ELR (cell line): ENCODE measurements at places on chromosomes 6 and 20.

GRCh38 chr20:12055161-12055560 is 137.5 kb downstream of the BTBD3 start:
- no peak for DNase-seq

GRCh38 chr6:141610741-141611140 is 522.0 kb upstream of the GJE1 start:
- DNase-seq = peak; percentile 32

GRCh38 chr20:52434041-52434425 is 242.5 kb upstream of the ZFP64 start:
- no peak for DNase-seq

GRCh38 chr6:145929037-145929633 is 35.0 kb downstream of the SHPRH start:
- peak; percentile 63 for DNase-seq

DNA sequence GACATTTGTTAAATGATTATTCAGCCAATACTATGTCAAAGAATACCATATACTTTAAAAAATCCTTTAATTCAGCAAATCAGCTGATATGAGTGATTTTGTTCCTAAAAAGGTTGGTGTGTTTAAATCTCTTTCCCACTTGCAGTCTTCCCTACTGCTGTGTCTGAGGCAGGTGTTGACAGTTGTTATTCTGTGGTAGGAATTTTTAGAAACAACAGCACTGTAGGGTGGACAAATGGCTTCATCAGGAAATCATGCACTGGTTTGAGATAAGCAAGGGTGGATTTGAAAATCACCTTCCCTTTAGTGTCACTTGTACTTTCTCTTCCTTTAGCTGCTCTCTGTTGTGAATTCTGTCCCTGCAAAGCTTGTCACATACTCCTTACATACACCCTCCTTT is 213.7 kb upstream of the SGK1 start:
- no peak for DNase-seq

DNA sequence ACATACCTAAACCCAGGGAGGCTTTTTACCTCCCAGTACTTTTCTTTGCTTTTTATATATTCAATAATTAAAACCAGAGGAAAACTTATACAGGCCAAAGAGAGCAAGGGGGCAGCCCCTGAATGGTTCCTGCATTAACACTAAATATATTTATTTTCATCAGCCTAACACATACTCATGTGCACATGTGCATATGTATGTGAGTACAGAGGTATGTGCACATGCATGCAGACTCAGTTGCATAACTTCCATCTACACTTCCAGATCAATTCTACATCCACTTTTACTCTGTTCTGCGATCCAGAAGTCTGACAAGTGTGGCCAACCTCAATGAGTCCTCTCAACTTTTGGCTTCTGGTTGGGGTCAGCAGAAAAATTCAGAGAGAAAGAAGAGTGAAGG is 794.2 kb downstream of the DHX35 start:
- no peak for DNase-seq

DNA sequence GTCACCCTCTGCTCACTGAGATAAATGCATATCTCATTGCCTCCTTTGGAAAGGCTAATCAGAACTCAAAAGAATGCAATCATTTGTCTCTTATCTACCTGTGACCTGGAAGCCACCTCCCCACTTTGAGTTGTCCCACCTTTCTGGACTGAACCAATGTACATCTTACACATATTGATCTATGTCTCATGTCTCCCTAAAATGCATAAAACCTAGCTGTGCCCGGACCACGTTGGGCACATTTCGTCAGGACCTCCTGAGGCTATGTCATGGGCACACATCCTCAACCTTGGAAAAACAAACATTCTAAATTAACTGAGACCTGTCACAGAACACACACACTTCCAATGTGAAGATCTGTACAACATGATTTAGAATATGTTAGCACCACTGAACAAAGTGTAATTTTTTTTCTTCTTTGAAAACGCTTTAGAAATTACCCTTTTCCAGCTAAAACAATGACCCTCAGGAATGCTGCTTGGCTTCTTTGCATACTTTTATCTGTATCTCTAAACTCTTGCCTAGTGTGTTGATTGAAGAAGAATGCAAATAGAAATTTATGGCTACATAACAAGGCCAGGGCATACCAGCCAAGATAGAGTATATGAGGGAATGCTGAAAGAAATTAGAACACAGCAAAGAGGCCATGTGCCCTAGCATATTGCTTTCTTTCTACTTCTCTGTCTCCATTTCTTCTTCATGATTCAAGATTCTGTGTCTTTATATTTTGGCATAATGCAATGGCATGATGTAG is 84.6 kb upstream of the DST start:
- DNase-seq = no peak

GRCh38 chr6:62808565-62809293 is 402.5 kb upstream of the FKBP1C start:
- DNase-seq = no peak

GRCh38 chr20:3134151-3134550 is 25.5 kb downstream of the FASTKD5 start:
- no peak for DNase-seq

DNA sequence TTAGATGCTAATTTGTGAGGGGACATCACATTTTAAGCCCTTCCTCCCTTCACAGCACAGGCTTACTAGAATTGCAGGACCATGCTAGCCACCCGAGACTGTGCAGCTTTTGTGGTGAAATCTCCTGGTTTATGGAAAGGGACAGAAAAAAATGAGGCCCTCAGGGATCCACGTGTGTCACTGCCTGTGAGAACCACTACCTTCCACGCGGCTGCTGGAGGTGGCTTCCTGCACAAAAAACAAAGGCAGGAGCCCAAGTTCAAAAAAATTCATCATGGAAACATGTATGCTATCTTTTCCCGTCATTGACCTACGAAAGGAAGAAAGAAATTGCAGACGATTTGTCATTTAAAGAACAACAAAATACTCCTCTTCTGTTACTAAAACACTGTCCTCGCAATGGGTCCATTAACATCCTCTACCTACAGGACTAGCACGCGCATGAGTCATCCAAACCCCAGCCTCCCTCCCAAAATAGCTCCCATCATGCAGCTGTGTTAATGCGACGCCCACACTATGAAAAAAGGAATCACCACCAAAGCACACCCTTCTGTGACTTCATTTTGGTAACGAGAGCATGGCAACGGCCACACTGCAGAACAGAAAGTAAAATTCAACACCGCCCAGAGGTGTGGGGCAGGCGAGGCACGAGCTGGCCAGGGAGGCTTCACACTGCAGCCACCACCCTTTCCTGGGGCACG is 45.7 kb downstream of the RAMACL start:
- no peak for DNase-seq

- DNase-seq = peak; percentile 34
Observed at GRCh38 chr6:19772891-19773290, 64.3 kb upstream of the ID4 start.

- no peak for DNase-seq
Observed at GRCh38 chr6:40996591-40997233, 42.3 kb downstream of the UNC5CL start.

GRCh38 chr6:38371881-38372280 is 267.8 kb downstream of the BTBD9 start:
- no peak for DNase-seq

DNA sequence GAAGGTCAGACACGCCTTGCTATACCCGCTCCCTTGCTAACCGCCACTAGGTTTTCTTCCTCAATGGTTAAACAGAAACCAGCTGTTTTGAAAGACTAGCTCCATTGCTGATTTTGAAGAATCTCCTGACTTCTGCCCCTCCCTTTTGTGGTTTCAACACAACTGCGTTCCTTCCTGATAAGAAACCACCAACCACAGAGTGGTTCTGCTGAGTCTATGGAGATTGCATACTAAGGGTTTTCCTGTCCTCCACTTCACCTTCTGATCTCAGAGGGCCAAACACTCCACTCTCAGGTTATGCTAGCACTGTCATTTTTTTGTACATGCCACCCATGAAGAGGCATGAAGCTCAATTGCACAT is 207.9 kb downstream of the MYLK4 start:
- DNase-seq = peak; percentile 51

- peak; percentile 91 for DNase-seq
Observed at GRCh38 chr6:30690403-30691207, at the start of gene NRM. TSS of gene NRM (minus strand) at chr6:30690984. CDS start at chr6:30690974, 10 bp downstream.
